NCI-H2029 (cell line): ENCODE measurements at places on chromosomes 5 and 9.

GRCh38 chr5:111280282-111280951, 56.2 kb downstream of the CAMK4 start:
- no peak for DNase-seq

- no peak for DNase-seq
Measured at GRCh38 chr9:12631866-12632265, 61.3 kb upstream of the TYRP1 start.

DNA sequence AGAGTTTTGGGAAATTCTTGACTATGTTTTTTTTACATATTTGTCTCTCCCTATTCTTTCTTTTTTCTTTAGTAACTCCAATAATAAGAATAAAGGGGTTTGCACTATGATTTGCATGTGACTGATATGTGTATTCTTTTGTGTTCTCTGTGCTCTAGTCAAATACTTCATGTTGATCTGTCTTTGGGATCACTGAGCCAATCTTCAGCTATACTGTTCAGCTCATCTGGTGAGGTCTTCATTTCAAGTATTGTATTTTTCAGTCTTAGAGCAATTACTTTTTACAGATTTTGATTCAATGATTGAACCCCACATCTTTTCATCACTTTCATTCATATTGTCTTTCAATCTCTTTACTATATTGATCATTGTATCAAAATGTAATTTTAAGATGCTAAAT, 58.1 kb upstream of the TAF11L2 start:
- DNase-seq = no peak

DNA sequence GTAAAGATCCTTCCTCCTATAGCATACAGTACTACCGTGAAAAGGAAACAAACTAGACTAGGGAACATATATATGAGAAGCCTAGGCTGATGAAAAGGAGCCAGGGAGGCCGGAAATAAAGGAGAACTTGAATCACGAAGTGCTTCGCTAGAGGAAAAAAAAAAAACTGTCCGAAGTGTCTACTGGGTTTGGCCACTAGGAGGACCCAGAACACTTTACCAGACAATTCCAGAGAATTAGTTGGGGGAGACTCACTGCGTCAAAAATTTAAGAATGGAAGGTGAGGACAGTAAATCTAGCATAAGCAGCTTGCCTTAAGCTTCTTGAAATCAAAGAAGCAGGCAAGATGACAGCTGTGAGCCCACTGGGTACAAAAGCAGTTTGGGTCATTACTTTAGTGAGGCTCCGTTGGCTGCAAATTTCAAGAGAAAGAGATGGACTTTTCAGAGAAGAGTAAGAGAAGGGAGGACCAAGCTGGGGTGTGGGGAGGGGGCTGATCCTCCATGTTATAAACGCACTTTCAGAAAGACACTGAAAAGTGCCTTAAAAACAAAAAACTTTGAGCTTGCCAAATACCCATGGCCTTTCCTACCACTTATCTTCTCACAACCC, 47.4 kb downstream of the P4HA2 start:
- no peak for DNase-seq

DNA sequence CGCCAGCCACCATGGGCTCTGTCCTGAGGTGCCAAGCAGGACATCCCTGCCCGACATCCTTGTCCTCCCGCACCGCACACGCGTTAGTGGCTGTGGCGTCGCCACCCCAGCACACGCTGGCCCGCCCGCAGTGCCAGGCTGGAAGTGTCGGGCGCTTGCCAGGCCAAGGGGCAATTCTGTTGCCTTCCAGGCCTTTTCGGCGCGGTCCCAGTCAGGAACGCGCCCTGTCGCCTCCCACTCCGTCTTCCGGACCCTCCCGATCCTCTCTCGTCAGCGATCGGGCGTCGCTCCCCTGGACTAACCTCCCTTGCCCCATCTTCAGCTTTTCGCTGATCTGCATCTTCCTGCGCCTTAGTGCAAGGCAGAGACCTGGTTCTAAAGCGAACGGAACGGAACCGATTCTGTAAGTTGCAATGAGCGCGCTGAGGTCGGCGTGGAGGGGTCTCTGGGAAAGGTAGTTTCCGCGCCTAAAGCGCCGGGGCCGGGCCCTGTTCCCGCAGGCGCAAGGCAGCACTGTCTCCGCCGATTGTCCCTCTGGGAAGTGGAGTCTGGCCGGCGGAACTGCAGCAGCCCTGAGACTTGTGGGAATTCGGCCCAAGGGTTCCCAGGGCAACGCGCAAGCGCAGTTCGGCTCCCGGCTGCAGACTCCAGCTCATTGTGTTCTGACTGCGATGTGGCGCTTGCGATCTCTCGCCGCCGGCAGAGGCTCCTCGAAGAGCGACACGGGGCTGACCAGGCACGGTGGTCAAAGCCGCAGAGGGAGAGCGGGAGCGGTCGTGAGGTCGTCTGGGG, at the start of gene ZNF454:
Gene ZNF454, plus strand, starts transcription at position 630 of the 792 bp plus-strand sequence. CDS start 1,594 bp downstream, outside the sequence.
- no peak for DNase-seq

DNA sequence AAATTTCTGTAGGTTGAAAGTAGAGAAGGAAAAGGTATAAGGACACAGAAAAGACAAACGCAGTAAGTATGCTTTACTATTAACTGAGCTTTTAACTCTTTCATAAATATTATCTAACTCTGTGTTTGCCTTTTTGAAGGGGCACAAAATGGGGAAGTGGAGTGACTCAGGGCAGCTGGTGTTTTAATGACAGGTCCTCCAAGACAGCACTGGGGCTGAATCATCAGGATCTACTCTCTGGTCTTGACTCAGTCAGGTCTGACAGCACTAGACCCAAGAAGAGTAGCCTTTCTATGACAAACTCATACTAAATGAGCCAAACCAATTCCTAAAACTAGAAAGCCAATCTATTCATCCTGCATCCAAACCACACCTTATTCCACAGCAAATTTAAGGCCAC, 102.2 kb downstream of the APTX start:
- DNase-seq = no peak

DNA sequence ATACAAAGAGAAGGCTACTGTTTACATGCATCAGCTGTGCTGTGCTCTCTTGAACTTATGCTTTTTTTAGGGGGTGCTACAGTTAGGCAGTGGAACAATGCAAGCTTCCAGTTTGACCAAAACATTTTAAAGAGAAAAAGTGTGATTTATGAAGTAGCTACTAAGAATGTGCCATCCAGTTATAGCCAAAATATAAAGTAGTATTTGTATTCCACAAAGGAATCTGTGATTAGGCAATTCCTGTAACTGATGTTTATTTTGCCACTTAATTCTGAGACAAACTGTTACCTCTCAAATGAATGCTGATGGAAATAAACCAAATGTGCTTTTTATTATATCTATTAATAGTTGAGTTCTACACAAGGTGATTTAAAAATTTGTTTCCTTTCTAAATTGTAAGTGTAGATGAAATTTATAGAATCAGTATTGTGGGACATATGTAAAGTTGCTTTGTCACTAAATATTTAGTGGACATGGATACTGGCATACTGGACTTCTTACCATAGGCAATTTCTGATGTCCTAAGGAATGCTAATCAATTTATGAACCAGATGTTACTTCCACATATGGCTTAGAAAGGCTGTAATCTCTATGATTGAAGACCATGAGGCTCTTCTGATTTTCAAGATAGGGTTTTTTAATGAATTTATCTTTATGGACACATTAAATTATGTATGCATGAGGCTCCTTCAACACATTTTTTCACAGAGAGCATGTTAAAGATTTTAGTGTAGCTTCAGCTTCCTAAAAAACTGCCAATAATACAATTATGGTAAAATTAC, 410.2 kb downstream of the PRR16 start:
- DNase-seq = no peak

GRCh38 chr9:129081388-129081904, 535 bp downstream of the DOLPP1 start:
- DNase-seq = no peak

- DNase-seq = no peak
Measured at GRCh38 chr5:79050498-79050897, 19.0 kb downstream of the DMGDH start.

GRCh38 chr9:69759021-69759420, 790 bp downstream of the PTAR1 start:
- DNase-seq = no peak

GRCh38 chr5:14714706-14715105, 50.2 kb downstream of the OTULIN start:
- peak; percentile 91 for DNase-seq

- DNase-seq = no peak
Measured at GRCh38 chr5:8827696-8828095, 718.2 kb downstream of the SEMA5A start.

DNA sequence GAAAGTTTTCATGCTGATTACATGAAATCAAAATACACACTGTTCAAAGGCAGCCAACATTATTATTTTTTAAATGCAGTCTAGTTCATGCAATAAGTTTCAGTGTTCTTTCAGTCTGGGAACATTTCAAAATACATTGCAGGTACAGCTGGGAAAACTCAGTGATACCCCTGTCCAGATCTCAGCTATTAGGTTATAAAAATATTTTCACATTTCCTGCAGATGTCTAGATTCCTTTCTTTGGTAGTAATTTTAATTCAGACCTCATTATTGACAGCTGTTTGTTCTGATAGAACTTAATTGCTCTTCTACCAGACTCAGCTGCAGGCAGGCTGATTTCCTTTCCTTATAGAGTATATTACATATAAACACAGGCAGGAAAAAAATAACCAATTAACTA, 556.8 kb upstream of the DMAC1 start:
- DNase-seq = no peak

- peak; percentile 57 for DNase-seq
Measured at GRCh38 chr5:112312295-112313275, 106.5 kb downstream of the EPB41L4A start.

GRCh38 chr5:8050616-8051175, 181.7 kb downstream of the MTRR start:
- DNase-seq = no peak

DNA sequence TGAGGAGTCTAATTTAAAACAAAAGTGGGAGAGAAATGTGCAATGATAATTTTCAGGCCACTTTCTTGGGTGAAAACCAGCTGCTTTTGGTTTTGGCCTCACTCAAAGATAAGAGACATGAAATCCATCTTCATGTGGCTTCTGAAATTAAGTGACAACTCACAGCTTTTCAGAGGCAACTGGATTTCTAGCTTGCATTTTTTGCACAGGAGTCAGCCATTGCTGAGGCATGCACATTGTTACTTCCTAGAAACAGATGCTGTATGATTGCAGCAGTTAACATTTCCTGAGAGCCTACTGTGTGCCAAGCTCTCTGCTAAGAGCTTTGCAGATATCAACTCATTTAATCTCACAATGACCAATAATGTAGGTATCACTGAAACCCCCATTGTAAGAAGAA, 562.6 kb downstream of the NR2F1-AS1 start:
- DNase-seq = no peak

- DNase-seq = no peak
Measured at GRCh38 chr5:84983093-84983492, 598.4 kb upstream of the EDIL3 start.

DNA sequence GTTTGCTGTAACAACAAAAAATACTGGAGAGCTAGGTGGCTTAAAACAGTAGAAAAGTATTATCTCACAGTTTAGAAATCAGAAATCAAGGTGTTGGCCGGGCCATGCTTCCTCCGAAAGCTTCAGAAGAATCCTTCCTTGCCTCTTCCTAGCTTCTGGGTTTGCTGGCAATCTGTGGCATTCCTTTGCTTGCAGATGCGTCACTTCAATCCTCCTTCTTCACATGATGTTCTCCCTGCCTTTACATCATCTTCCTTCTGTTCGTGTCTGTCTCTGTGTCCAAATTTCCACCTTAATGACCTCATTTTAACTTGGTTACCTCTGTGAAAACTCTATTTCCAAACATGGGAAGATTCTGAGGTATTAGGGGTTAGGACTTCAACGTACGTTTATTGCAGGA, 90.4 kb upstream of the CHD1 start:
- no peak for DNase-seq

DNA sequence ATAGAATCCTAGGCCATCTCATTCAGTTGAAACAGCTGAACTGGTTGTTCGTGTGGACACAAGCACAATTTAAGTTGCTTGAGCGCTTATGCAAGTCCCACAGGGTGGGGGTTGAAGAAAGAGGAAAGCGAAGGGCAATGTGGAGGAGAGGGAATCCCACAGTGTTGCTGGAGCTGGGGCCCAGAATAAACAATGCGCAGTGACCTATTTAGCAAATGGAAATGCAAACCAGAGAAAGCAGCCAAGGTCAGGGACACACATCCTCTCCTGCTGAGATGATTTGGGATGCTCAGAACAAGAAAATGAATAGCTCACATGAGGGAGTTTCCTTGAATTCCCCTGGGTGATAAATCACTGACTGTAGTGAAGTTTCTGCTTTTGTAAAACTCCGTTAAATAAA, 838.3 kb downstream of the TLE4 start:
- no peak for DNase-seq

- no peak for DNase-seq
Measured at GRCh38 chr9:93567271-93567959, 9.0 kb upstream of the PHF2 start.

DNA sequence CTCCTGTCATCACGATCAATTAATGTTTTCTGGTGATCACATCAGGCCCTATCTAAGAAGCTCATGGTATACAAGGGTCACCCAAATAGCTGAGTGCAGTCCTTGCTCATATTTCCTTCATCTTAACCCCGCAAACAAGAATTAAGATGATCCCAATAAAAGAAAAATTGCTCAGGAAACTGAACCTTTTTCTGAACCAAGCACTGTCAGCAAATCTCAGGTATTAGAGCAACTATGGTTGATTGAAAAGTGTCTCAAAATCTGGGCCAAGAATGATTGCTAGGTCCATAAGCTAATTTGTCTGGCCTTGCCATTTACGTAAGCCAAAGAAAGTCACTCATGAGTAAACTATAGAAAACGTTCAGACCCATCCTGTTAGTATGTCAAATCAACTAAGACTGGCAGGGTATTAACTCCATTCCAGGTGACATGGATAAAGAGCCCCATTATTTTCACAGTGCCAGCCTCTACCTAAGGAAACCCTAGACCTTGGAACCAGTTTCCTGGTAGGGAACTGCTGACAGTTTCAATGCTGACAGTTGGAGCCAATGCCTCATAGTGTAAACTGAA, 209.3 kb downstream of the DEPDC1B start:
- no peak for DNase-seq

GRCh38 chr5:4233671-4234070, 638.0 kb downstream of the IRX1 start:
- no peak for DNase-seq

DNA sequence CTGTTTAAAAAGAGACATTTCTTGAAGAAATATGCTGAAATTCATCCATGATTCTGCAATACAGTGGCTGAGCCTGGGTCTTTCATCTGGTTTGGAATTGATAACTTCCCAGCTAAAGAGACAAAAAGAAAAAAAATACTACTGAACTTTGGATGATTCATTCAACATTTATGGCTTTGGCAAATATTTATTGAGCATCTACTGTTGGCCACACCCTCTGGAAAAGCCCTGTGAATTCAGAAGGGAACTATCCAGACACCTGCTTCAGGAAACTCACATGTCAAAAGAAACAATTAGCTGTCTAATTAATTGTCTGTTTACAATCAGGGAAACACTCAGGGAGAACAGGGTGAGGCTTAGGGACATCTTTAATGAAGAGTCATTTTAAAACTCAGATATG, 17.8 kb upstream of the ZNF622 start:
- DNase-seq = no peak
